BJ (cell line): ENCODE measurements at places on chromosomes 16 and 17.

GRCh38 chr16:12392585-12393091 lies 411.0 kb downstream of the CPPED1 start:
- DNase-seq, result no peak

GRCh38 chr16:68031951-68032350 lies 8.9 kb downstream of the DUS2 start:
- no peak for DNase-seq

DNA sequence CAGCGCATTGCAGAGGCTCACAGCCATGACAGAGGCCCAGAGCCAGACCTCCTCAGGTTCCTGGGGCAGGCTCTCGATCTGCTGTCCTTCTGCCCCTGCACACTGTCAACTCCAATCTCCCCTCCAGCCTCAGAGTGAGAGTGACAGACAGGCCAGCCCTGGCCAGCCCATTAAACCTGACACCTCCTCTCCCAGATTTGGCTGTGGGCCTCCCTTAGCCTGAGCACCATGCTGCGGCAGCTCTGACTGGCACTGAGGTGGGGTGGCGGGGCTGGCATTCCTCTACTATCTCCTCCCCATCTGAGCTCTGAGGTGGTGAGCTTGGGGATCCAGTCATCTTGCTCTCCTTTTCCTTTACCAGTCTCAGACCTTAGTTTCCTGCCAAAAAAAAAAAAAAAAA lies 15.5 kb upstream of the C1QL1 start:
- DNase-seq, result no peak

- no peak for DNase-seq
Observed at GRCh38 chr16:4081521-4082021, 34.7 kb downstream of the ADCY9 start.

- no peak for DNase-seq
Observed at GRCh38 chr17:44842748-44843147, 4.9 kb upstream of the HIGD1B start.

- DNase-seq, result no peak
Observed at GRCh38 chr17:56810343-56810742, 23.4 kb downstream of the C17orf67 start.

GRCh38 chr17:38425744-38426143 lies 2.5 kb upstream of the ARHGAP23 start:
- no peak for DNase-seq

DNA sequence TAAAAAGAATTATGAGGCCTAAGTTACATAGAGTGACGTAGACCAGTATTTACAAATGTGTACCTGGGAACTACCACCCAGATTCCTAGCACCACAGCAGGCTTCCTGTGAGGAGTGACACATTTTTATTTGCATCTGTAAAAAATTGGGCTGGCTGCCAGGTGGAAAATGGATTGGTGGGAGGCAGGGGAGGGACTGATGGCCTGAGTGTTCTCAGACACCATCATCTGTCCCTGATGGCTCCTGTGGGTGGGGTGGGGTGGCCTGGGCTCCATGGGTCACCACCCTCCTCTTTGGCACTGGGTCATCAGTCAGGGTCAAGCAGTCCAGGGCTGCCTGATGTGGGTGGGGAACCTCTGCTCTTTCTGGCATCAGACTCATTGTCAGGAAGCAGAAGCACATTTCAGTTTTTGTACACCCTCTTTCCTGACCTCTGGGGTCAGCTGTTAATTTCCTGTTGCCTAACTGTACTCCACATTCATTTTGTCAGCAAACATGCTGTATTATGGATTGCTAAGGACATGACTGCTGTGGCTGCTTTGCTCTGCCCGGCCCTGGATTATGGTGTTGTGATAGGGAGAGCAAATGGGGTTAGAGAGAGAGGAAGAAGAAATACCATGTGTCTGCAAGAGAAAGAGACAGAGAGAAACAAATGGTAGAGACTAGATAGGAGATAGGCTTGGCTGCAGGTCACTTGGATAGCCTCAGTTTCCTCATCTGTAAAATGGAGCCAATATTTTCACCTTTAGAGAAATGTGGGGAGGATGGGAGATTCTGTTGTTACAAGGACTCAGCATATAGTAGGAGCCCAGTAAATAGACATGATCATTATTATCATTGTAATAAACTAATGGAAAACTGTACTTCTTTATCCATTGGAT lies 11.6 kb upstream of the MFAP4 start:
- DNase-seq, result no peak

DNA sequence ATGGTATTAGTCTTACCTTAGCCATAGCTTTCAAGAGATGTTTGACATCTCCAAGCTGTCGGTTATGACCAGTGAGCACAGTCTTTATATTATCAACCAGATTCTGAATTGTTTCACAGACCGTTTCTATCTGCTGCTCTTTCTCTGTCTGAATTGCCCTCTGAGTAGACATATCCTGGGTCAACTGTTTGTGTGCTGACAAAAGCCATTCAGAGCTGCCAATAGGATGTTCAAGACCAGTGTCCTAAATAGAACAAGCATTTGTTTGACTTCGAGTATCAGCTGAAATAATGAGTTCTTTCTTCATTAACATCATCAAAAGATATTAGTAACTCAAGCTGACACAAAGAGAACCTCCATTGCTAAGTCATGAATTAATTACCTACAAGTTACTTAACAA lies 14.9 kb upstream of the ARL6IP1 start:
- DNase-seq, result no peak

DNA sequence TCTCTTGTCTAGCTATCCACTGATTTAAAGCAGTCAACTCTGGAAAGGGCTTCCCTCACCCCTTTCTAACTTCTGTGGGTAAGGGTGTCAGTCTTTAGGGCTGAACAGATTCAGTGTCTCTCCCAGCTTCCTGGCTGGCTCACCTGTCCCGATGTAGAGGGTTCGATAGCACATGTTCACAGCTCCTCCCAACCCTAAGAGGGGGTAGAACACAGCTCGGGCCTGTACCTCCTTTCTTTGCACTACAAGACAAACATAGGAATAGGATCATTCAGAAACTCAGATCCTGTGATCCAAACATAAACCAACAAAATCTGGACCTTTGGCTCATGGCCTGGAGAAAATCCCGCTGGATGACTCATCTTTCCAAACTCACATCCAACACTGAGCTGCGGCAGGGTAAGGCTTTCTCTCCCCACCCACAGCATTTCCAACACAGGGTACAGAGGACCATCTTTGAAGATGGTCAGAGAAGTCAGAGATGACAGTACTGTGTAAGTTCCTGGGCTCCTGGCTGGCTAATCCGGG lies 5.8 kb upstream of the DHRS13 start:
- peak; percentile 40 for DNase-seq

GRCh38 chr17:82214012-82214628 lies 1.5 kb upstream of the CCDC57 start:
- no peak for DNase-seq

GRCh38 chr16:71373073-71373472 lies 14.6 kb downstream of the CALB2 start:
- no peak for DNase-seq

DNA sequence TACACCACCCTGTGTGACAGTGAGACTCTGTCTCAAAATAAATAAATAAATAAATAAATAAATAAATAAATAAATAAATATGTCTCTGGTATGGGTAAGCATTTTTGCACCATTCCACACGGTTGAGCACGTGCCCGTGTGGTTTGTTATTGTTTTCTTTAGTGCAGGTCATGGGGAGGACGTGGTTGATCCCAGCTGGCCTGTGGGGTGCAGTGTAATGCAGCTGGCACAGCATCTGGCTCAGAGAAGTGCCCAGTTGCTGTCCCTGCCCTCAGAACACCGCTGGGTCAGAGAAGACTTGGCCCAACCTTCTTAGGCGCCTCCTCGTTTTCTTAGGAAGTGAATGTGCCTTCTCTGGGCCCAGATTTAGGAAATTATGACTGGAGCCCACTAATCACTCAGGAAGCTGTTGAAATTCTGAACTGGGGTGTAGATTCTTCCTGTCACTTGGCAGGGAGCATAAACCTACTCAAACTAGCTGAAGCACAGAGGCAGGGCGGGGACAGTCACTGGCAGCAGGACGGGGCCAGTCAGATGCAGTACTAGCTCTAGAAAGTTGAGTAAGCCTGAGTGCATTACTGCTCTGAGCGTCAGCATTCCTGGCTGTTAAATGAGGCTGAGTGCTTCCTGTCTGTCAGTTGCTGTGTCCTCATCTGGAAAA lies 85.9 kb downstream of the SNX29 start:
- peak; percentile 78 for DNase-seq

DNA sequence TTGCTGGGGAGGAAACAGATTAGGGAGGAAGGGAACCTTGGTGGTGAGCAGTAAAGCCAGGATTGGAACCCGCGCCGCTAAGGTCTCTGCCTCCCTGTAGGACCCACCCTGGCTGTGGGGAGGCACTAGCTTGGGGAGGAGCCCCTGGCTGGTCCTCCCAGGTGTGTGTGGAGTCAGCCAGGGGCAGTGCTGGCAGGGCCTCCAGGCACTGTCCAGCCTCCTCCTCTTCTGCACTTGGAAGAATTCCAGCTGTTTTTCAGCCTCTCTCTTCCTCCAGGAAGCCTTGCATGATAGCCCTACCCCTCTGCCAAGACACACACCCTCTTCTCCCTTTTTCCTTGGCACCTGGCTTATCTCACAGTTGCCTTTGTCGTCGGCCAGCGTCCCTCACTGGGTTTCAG lies 34.8 kb downstream of the TMEM235 start:
- DNase-seq, result no peak

DNA sequence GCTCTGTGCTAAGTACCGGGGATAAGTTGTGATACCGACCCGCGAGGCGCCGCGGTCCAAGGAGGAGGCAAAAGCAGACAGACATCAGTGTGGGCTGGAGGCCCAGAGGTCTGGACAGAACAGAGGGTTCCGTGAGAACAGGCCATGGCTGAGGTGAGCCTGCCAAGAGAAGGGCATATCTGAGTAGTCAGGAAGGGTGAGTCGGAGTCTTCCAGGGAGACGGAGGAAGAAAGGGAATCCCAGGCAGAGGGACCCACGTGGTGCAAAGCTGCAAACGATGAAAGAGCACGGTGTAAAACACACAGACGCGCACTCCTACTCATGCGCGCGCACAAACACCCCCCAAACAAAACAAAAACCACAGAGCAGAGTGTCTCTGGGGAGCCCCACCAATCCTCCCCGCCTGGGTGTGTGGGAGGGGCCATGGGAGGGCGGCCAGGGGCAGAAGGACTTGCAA lies 18.1 kb downstream of the RHBDL3 start:
- no peak for DNase-seq

GRCh38 chr16:88846088-88846487 lies 10.7 kb downstream of the GALNS start:
- DNase-seq, result no peak

GRCh38 chr17:51435641-51436091 lies 175.3 kb downstream of the UTP18 start:
- DNase-seq, result no peak

DNA sequence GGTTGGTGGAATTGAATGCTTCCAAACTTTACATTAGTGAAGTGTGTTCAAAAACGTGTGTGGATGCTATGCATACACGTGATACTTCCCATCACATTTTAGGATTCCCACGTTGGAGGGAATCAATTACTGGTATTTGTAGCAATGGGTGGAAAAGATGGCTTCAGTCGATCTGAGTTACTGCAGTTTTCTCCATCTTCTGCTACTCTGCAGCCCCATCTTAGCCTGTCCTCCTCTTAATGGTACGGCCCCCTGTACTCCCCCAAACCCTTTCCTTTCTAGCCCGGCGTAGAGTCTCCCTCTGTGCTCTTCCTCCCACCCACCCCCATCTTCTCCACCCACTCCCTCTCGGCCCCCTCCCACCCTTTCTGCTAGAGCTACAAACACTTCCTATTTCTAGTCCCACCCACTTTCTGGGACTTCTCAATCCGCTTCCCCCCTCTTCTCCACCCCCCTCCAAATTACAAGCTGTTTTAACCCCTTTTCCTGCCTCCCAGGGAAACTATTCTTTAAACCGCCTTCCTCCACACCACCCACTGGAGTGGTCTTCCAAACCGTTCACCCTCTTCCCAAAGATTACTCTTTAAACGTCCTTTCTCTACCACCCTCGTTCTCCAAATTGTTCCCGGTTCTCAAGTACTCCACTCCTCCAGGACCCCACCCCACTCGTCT lies 1.1 kb downstream of the CHTF8 start:
- no peak for DNase-seq

DNA sequence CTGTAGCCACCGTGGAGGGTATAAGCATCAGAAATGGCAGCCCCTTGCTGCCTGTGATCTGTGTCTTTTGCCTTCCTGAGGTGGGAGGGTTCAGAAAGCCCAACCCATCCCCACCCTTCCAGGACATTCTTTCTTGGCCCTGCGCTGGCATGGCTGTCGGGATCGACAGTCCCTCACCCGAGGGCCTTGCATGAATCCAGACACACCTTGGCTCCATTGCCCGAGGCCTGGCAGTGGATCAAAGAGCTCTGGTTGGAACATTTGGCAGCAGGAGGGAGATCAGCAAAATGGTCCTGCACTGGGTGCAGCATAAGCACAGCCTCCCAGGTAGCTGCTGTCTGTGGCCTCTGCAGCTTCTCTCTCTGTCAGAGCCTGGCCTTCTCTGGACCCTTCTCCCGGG lies 246.6 kb upstream of the MAF start:
- DNase-seq, result no peak

GRCh38 chr17:19411631-19412030 lies 599 bp downstream of the RNF112 start:
- DNase-seq, result no peak

- DNase-seq, result no peak
Observed at GRCh38 chr17:27380551-27380950, 75.7 kb upstream of the KSR1 start.

DNA sequence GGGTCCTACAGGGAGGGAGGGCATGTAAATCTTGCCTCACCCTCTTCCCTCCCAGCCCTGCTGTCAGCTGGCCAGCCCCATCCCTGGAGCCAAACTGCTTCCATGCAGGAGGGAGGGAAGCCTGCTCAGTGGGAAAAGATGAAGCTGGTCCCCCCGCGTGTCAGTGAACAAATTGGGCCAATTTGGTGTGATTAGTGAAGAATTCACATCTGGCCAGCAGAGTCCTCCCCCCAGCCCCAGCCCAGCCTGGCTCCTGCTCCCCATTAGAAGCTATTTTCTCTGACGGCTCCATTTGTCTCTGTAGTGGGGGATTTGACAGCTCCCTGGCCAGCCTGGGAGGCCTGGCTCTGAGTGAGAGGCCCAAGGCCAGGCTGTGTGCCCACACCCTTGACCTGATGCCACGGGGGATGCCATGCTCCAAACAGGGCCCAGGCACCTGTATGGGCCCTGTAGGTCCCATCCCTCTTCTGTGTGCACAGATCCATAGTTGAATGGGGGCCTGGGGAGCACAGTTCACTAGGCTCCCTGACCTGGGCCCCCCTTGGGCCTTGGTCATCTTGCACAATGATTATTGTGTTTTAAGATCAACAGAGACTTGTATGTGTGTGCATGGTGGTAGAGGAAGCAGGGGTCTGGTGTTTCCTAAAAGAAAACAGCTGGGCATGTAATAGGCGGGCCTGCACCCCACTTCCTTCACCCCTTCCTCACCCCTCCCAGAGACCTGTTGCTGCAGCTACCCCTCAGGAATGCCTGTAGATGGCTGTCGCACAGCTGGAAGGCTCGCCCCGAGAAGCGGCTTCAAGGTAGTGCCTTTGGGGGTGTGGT lies 50.7 kb upstream of the TAC4 start:
- DNase-seq, result no peak
